Calu3 (cell line): ENCODE measurements at places on chromosomes 12 and 14. TPM values are rescaled to one million over a fixed set of nuclear protein-coding genes. Genes with fewer than 3 reads are reported as not detected.

- no peak for DNase-seq
Observed at GRCh38 chr12:76310110-76310509, 38.1 kb downstream of the BBS10 start.

GRCh38 chr14:32421781-32422180 is 92.7 kb downstream of the AKAP6 start:
- DNase-seq: no peak

DNA sequence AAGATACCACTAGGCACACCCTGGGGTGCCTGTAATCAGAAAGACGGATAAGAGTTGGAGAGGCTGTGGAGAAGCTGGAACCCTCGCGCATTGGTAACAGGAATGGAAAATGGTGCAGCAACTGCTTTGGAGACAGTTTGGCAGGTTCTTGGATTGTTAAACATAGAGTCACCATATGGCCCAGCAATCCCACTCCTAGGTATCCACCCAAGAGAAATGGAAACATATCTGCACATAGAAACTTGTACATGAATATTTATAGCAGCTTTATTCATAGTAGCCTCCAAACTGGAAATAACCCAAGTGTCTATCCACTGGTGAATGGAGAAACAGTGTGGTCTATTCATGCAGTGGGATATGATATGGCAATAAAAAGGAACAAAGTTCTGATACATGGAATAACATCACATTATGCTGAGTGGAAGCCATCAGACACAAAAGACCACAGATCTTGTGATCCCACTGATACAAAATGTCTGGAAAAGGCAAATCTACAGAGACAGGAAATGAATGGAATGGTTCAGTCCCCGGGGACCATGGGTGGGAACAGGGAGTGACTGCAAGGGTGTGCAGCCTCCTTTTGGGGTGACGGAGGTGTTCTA is 45.4 kb downstream of the JAG2 start:
- no peak for DNase-seq

GRCh38 chr14:48546996-48547395 is 871.6 kb upstream of the MDGA2 start:
- DNase-seq: no peak

DNA sequence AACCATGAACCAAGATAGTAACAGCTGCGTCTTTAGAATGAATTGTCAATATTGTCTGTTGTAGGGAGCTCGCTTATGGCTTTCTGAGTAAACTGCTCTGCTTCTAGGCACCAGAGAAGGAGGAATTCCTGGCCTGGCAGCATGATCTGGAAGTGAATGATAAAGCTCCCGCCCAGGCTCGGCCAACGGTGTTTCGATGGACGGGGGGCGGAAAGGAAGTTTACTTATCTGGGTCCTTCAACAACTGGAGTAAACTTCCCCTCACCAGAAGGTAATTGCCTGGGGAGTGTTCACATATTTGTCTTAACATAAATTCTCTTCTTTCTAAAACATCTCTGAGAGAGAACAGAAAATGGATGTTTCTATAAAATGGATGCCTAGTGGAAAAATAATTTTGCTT is 4.3 kb downstream of the PRKAB1 start:
- DNase-seq: no peak

- DNase-seq: no peak
Observed at GRCh38 chr12:59803735-59804134, 207.9 kb downstream of the SLC16A7 start.

GRCh38 chr12:16063726-16064125 is 152.6 kb downstream of the DERA start:
- DNase-seq: no peak

GRCh38 chr12:89650239-89650638 is 58.4 kb downstream of the ATP2B1 start:
- DNase-seq: no peak

- no peak for DNase-seq
Observed at GRCh38 chr14:37972941-37973887, 234.5 kb upstream of the SSTR1 start.

DNA sequence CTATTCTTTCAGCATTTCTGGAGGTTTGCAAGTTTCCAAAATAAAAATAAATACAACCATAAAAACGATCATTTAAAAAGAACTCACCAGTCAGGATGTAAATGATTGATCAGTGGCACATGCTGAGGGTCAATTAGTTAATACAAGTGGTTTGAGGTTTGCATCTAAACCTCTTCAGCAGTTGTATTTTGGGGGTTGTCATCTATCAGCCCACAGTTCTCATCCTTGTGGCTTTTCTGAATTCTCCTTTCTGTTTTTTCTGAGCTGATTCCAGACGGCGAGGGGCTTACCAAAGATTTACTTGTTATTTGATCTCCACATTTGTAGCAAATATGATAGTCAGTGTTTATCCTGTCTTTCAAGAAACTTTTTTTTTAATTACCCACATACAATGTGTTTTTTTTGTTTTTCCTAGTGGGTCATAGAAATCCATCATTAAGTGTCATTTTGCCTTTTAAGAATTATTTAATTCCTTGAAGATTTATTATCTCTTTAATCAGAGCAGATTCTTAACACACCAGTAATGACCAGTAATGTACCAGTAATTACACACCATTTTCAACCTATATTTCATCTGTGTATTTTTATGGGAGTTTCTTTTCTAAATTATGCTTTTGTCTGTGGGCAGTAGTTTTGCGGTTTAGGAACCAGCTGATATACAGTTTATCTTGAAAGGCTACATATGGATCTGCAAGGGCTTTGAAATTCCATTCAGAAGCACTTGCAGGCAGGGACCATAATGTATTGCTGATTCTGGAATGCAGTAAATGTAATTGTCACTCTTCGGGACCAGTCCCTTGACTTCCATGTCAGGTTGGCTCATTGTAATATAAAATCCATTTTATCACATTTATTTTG is 56.3 kb upstream of the DAAM1 start:
- no peak for DNase-seq

GRCh38 chr12:106073179-106073578 is 65.6 kb downstream of the NUAK1 start:
- no peak for DNase-seq

GRCh38 chr12:32504591-32504990 is 105.2 kb downstream of the FGD4 start:
- DNase-seq: no peak

DNA sequence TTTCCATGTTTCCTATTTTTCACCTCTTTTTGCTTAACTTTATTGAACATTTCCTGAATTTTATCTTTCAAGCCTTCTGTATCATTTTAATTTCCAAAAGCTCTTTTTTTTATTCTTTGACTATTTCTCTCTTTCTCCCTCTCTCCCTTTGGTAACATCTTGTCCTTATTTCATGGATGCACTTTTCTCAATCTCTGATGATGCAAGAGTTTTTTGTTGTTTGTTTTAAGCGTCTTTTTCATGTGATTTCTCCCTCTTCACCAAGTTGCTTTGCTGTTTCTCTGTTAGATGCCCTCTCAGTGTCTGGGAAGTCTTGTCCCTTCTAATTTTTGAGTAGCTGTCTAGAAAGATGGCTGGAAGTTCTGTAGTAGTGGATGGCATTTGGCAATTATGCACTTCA is 62.6 kb downstream of the ANO6 start:
- no peak for DNase-seq

DNA sequence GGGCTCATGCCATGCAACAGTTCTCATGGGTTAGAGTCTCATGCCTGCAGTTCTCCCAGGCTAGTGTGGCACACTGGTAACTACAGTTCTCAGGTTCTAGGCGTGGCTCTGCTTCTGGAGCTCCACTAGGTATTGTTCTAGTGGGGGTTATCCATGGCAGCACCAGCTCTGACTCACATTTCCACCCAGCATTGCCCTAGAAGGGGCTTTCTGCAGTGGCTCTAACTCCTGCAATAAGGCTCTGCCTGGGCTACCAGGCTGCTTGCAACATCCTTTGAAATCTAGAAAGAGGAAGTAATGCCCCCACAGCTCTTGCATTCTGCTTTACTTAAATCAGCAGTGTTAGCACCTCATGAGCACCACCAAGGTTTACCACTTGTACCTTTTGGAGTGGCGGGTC is 220.3 kb upstream of the ARID2 start:
- DNase-seq: no peak

DNA sequence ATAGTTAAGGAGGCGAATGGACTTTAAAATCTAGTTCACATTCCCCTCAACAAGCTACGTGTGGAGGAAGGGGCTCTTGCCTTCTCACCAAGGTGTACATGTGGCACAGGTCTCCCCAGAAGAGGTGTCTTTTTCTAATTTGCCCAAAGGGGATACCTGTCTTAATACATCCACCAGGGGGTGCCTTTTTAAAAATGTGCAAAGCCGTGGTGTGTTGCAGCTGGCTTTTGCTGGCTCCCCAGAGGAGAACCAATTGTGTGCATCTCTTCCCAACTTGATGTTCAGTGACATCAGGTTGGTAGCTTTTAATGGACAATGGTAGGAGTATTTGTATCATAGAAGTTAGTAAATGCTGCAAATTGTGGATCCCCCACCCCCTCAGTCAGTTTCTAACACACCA is 33.8 kb downstream of the CREBL2 start:
- DNase-seq: peak; percentile 27

- DNase-seq: peak; percentile 46
Observed at GRCh38 chr14:89618811-89619551, 201.9 kb upstream of the FOXN3 start.

- no peak for DNase-seq
Observed at GRCh38 chr14:105323663-105324062, 9.1 kb downstream of the PACS2 start.

GRCh38 chr12:22529281-22530060 is 14.9 kb downstream of the C2CD5 start:
- no peak for DNase-seq

DNA sequence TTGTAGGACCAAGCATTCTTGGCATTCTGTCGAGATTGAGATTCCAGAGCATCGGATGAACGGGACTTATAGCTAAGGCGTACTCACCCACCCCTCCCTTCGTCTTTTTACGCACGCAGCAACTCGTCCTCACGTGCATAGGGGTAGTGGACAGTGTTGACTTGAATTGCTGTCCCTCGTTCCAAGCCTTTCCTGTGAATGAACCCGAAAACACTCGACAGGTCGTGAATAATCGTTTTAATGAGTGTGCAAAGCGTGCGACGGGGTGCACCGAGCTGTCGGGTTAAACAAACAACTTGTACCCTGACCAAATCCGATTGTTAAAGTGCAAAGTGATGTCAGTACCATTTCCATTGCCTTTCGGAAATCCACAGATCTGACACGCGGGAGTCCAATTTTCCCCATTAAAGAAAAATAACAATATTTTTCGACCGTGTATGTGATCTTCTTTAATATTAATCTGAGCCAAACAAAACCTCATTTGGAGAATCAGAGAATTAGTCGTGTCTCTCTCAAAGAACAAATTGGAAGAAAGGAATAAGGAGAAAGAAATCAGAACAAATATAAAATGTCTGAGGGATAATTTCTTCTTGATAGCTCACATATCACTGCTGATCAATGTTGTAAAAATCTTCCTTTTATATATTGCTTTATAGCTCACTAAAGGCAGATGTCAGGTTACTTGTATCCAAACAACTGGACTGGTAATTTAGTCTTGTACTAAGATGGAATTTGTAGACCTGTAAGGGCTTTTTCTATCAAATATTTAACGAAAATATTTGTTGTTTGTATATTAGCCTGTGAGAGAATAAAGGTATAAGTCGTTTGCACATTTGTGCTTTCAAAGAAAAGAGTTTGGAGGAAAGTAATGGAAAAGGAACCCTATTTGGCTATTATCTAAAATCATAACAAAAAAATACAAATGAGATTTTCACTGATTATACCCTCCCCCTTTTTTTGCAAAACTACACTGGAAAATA is 11.8 kb downstream of the FOXG1 start:
- no peak for DNase-seq

GRCh38 chr12:116520225-116520760 is 38.9 kb upstream of the MAP1LC3B2 start:
- no peak for DNase-seq

DNA sequence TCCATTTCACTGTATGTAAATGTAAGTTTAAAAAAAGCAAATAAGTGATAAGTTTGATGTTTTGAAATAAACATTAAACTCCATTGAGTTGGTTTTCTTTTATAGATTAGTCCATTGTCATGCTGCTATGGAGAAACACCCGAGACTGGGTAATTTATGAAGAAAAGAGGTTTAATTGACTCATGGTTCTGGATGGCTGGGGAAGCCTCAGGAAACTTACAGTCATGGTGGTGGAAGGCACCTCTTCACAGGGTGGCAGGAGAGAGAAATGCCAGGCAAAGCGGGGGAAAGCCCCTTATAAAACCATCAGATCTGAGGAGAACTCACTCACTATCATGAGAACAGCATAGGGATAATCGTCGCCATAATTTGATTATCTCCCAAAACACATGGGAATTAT is 48.4 kb upstream of the OXA1L start:
- no peak for DNase-seq

GRCh38 chr12:9808504-9808903 is 18.8 kb upstream of the KLRF1 start:
- no peak for DNase-seq

DNA sequence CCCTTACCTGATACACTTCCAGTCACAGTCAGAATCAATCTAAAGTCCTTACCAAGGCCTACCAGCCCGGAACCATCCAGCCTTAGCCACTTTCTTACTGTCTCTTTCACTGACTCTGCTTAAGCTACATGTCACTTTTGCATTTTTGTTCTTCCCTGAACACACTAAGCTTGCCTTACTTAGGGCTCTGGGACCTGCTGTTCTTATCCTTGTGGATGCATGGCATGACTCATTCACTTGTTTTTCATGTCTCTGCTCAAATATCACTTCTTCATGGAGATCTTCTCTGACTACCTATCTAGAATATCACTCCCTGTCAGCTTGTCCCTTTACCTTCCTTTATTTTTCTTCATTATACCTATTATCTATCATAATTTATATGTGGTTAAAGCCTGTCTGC is 65.6 kb upstream of the ZDHHC17 start:
- no peak for DNase-seq

DNA sequence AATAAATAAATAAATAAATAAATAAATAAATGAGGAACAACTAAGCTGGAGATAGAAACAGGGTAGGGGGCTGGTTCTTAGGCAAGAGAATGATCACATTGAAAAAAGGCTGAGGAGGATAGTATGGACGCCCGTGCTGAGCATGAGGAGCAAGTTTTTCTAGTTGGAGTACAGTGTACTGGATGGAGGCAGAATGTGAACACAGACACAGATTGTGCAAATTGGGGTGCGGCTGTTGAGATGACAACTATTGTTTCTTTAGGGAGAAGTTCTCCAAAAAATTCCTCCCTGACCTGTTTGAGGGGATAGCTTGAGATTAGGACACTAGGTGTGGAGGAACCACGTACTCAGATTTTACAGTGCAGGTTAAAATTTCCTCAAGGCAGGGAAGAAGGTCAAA is 979 bp upstream of the BIN2 start:
- DNase-seq: no peak

Gene TMEM229B
- total RNA-seq: 0.76 and 2.5 TPM in 2 replicates

Gene GYS2
- total RNA-seq: not detected in 2 replicates

Gene C14orf119
- total RNA-seq: 47.0 and 47.3 TPM in 2 replicates

Gene GPR65
- total RNA-seq: 0.09 and 0.12 TPM in 2 replicates

Gene LGALS3
- total RNA-seq: 429 and 672 TPM in 2 replicates
